Karpas-422 (cell line): ENCODE measurements at places on chromosomes 4 and X. TPM values are rescaled to one million over a fixed set of nuclear protein-coding genes. Genes with fewer than 3 reads are reported as not detected.
A peak's percentile ranks its signal among the peaks of the same experiment; 100 is the strongest.

DNA sequence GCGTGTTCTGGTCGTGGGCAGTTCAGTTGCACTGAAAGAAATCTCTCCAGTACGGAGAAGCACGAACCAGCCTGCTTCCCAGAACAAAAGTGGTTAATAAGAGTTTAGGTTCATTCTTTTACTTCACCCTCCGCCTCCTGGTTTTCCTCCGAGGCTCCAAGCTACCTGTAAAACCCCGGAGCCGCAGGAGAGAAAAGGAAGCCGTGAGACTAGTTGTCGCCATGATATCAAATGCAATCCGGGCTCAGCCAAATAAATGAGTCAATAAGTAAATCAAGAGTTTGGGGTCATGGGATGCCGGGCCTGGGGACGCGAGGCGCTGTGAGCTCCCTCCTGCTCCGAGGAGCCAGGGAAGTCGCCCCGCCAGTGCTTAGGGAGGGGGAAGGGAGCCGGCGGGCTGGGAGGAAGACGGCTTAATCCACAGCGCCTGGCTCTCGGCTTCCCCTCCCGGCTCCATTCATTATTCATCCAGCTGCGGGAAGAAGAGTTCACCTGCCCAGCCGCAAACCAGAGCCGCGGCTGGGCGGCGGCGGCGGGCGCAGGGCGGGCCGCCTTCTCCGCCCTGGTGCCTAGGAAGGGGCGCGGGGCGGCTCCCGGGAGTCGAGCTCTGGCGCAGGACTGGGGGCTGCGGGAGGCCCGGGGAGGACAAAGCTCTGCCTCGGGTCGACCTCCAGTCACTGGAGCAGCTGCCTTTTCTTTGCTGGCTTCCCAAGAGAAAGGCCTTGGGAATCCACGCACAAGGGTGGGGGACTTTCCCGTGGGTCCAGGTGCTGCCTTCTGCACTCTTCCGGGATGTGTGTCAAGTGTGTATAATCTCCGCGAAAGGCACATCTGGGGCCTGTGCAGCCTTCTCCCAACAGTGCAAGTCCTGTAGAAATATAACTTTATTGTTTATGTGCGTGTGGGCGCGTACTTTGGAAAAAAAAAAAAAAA, 1.7 kb downstream of the FRAS1 start:
- no peak for DNase-seq

DNA sequence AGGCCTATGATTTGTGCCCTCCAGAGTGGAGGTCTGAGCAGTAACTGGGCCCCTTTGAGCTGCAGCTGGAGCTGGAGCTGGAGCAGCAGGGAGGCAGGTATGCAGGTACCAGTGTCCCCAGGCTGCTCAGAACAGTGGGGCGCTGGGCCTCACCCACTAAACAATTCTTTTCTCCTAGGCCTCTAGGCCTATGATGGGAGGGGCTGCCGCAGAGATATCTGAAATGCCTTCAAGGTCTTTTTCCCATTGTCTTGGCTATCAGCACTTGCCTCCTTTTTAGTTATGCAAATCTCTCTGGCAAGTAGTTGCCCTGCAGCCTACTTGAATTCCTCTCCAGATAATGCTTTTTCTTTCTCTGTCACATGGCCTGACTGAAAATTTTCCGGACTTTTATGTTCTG, 79.7 kb upstream of the OTUD4 start:
- DNase-seq, result no peak

DNA sequence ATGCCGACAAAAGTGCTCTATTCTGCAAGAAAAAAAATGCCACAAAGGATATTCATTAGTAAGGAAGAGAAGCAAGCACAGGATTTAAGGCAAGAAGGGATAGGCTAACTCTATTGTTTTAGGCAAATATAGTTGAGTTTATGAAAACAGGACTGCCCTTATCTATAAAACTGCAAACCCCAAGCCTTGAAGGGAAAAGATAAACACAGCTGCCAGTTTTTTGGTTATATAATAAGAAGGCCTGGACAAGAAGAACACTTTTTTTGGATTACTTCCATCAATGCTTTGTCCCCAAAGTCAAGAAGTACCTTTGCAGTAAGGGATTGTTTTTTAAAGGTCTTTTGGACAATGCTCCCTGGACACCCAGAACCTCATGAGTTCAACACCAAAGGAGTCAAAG, 45.4 kb upstream of the WWC2 start:
- DNase-seq, result no peak

The PTPN13 gene
- total RNA-seq, result 0.14 TPM in 1 of 2 replicates, not detected in the other

The SLITRK2 gene
- not detected in 2 replicates for total RNA-seq

DNA sequence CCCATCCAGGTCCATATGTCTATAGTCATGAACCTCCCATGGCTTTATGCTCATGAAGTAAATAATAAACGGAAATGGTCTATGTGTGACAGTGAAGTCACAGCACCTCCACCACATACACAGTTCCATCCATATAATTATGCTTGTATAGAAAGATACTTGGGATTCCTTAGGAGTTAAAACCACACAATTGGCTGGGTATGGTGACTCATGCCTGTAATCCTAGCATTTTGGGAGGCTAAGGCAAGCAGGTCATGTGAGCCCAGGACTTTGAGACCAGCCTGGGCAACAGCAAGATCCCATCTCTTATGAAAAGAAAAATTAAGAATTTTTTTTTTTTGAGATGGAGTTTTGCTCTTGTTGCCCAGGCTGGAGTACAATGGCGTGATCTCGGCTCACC, 55.6 kb upstream of the RBM47 start:
- DNase-seq, result no peak

DNA sequence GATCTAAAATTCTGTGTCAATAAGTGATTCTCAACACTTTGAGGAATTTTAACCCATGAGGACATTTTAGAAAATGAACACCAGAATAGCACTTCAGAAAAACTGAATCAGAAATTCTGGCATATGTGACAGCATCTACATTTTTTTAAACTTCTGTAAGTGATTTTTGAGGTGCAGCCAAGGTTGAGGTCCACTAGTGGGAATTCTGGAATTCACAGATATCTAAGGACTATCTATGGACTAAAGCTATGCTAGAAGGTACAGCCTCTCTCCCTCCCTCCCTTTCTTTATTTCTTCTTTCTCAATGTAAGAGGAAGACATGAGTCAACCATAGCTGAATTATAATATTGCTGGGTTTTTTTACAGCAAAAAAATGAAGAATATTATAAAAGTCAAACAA, 508.2 kb upstream of the ATOH1 start:
- DNase-seq, result no peak

The C4orf50 gene
- total RNA-seq, result 0.19 and 0.32 TPM in 2 replicates

GRCh38 chr4:151329217-151330007, 4.0 kb upstream of the SH3D19 start:
- no peak for DNase-seq

DNA sequence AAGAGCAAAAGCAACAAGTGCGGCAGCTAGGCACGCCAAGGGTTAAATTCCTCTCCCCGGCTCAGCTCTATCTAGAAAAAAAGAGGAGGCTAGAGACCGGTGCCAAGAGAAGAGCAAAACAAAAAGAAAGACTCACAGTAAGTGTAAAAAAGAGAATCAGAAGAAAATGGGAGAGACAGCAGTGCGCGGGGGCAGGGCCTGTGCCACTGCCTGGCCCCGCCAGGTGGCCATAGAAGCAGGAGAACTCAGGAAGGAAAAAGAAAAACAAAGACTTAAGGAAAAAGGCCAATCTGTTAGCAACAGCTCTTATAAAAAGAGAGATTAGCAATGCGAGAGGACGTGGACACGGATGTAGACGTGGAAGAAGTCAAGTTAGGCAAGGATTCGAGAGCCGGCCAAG, 3.2 kb downstream of the ACOX3 start:
- DNase-seq, result no peak

DNA sequence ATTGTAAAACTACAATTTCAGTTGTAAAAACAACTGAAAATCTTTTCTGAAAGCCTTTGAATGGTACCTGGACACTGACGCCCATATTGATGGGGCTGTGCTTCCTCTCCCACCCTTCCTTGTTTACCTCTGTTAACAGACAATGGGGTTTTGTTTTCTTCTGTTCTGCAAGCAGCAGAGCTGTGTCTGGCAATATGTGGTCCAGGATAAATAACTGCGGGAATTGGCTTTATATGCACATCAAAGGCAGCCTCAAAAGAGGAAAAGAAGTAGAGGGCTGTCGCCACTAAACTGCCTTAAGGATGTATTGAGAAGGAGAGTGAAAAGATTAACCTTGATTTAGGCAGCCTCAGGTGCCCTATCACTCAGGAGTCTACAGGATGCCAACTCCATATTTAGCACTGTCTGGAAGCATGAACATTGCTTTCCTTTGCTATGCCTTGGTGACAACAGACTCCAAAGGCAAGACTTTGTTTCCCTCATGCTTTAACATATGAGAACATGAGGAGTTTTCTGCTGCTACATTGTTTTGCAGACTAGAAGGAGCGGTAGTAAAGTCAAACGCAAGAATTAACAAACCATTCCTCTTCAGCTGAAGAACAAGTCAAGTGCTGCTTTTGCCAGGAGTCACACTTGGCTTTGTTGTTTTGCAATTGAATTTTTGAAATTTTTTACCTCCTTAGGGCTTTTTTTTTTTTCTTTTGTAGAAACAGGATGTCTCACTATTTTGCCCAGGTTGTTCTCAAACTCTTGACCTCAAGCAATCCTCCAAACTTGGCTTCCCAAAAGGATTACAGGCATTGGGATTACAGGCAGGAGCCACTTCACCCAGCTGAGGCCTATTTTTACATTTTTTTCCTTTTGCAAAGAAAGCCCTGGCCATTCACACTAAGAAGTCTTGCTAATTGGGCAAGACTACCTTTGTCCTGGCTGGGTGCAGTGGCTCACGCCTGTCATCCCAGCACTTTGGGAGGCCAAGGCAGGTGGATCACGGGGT, 3.0 kb downstream of the IL21 start:
- DNase-seq, result no peak

- DNase-seq, result no peak
Measured at GRCh38 chrX:51665981-51666380, 16.6 kb downstream of the CENPVL2 start.

The CLDN24 gene
- not detected in 2 replicates for total RNA-seq

DNA sequence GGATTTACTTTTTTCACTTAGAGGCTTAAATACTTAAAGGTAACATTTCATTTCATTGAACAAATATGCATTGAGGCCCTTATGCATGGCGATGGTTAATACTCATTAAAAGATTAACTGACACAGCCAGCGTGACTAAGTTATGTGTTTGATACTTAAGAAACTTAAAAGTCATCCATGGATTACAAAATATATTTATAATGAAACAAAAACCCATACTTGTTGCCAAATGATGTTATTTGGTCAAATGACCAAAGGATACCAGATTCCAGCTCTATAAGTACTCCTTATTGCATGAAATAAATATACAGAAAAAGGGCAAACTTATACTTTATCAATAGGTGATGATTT, 26.7 kb downstream of the ZNF330 start:
- no peak for DNase-seq

- no peak for DNase-seq
Measured at GRCh38 chrX:126272795-126273497, 106.9 kb upstream of the DCAF12L2 start.

GRCh38 chrX:129934952-129935351, 29.0 kb downstream of the UTP14A start:
- DNase-seq, result no peak

The CT45A2 gene
- total RNA-seq, result not detected in 2 replicates

The GSX2 gene
- total RNA-seq, result 9.5 and 23.9 TPM in 2 replicates

- DNase-seq, result peak; percentile 67
Measured at GRCh38 chr4:77044461-77045150, 31.2 kb downstream of the CCNI start.

DNA sequence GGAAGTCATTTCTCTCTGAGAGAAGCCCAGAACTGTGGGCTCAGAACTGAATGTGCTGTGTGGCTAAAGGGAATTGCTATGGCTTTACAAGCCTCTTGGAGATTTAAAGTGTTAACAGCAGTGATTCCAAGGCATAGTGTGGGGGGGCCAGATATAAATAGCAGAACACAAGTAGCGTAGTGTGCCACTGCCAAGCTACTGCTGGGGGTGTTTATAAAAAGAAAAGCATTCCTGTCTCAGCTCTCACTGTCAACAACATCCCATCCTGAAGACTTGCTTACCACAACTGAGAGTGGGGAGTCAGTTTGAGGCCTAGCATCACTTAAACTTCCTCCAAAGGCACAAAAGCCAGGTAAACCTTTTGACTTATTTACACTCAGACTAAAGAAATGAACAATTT, at the start of gene ART3:
Gene ART3, plus strand, starts transcription at position 242 of the 400 bp plus-strand sequence. CDS start 1,181 bp downstream, outside the sequence.
- no peak for DNase-seq

The SRPX2 gene
- not detected in 2 replicates for total RNA-seq

The ADAM29 gene
- total RNA-seq, result not detected in 2 replicates

DNA sequence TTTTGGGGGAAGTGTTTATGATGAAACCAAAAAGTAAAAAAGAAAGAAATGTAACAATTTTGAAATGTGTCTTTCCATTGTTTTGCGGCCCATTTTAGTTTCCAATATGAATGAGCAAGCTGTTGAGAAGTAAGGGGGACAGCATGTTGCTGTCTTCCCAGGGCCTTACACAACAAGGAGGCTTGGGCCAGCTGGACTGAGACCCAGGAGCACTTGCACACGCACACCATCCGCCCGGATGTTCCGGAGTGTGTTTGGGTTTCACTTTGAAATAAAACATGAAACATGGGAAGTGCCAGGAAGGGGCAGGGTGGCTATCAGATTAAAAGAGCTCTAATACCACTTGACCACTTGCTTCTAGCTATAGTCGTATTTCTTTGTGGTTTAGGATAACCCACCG, 144.4 kb downstream of the NHS start:
- no peak for DNase-seq

GRCh38 chrX:23136816-23137215, 137.1 kb downstream of the DDX53 start:
- no peak for DNase-seq

GRCh38 chr4:97548943-97549583, 594.2 kb downstream of the STPG2 start:
- DNase-seq, result no peak

GRCh38 chr4:101031971-101032370, 315.4 kb downstream of the PPP3CA start:
- no peak for DNase-seq

The CDS1 gene
- total RNA-seq, result not detected in 2 replicates

The RIBC1 gene
- total RNA-seq, result 0.40 and 0.89 TPM in 2 replicates

DNA sequence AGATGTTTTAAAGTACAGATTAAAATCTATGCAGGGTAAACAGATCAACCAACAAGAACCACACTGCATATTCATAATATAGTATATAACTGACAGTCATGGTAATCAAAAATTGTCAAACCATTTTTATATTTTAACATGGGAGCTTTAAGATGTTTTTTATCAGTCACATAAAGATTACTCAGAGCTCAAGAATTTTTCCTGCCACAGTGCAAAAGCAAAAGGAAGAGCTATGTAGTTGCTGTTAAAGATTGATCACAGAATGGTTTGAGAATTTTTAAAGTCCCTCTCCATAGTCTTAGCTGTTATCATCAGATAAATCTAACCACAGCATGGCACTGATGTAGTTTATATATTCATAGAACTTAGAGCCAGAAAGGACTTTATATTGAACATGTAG, 8.5 kb downstream of the RAB9B start:
- no peak for DNase-seq

GRCh38 chr4:139858436-139859205, 193.0 kb downstream of the MGST2 start:
- DNase-seq, result no peak

DNA sequence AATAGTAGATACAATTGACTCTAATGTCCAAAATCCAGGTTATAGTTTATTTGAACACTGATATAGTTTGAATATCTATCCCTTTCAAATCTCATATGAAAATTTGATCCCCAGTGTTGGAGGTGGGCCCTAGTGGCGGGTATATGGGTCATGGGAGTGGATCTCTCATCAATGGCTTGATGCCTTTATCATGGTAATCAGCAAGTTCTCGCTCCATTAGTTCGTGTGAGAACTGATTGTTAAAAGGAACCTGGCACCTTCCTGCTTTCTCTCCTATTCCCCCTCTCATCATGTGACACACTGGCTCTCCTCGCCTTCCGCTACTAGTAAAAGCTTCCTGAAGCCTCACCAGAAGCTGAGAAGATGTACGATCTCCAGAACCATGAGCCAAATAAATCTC, 70.1 kb downstream of the UNC5C start:
- no peak for DNase-seq

GRCh38 chrX:45143455-45143854, 57.2 kb downstream of the DIPK2B start:
- no peak for DNase-seq
